ENCODE measurements at places on chromosomes 12 and 14.
A peak's percentile ranks its signal among the peaks of the same experiment; 100 is the strongest.

GRCh38 chr12:57401165-57401564, 29.7 kb downstream of the R3HDM2 start:
- DNase-seq: no peak

DNA sequence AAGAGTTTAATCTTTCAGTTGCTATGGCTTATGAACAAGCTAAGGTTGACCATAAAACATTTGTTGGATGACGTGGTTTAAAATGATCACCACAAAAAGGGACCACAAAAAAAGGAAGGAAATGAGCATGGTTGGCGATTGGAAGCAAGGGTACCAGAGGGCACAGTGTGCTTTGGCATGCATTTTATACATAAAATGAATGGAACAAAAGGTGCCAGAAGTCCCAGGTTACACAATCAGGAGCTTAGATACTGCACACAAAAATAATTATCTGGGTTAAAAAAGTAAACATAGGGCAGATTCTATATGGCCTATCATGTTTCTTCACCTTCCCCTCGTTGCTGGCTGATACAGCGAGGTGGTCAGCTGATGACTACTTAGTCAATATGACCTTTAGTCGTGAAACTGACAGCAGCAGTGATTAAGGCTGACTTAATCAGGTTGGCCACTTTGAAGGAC, 50.7 kb downstream of the ZC3H14 start:
- DNase-seq: no peak

DNA sequence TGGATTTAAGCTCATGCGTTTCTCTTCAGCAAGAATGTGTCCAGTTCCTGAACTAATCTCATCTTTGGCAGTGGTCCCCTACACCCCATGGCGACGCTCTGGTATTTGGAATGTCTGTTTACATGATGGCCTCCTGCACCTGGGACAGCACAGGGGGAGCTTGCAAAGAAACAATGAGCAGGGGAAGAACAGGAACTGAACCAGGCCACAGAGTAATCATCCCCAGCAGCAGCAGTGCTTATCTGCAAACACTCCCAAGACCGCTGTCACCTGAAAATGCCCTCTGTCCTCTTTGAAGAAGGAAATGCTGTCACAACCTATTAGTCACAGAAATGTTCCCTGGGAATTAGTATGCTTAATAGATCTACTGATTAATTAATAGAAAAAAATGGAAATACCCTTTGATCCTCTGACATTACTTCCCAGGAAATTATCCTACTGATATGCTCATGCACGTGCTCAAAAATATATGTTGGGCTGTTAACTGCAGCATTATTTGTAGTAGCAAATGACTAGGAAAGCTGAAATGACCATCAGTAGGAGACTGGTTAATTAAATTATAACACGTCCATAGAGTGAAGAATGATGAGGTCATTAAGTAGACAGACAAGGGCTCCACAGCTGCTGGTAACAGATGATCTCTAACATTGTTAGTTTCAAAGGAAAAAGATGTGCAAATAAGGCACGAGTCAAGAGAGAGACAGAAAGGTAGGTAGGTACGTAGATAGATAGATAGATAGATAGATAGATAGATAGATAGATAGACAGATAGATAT, 279.3 kb upstream of the FLRT2 start:
- no peak for DNase-seq

GRCh38 chr14:76666746-76667145, 94.5 kb upstream of the VASH1 start:
- DNase-seq: no peak

DNA sequence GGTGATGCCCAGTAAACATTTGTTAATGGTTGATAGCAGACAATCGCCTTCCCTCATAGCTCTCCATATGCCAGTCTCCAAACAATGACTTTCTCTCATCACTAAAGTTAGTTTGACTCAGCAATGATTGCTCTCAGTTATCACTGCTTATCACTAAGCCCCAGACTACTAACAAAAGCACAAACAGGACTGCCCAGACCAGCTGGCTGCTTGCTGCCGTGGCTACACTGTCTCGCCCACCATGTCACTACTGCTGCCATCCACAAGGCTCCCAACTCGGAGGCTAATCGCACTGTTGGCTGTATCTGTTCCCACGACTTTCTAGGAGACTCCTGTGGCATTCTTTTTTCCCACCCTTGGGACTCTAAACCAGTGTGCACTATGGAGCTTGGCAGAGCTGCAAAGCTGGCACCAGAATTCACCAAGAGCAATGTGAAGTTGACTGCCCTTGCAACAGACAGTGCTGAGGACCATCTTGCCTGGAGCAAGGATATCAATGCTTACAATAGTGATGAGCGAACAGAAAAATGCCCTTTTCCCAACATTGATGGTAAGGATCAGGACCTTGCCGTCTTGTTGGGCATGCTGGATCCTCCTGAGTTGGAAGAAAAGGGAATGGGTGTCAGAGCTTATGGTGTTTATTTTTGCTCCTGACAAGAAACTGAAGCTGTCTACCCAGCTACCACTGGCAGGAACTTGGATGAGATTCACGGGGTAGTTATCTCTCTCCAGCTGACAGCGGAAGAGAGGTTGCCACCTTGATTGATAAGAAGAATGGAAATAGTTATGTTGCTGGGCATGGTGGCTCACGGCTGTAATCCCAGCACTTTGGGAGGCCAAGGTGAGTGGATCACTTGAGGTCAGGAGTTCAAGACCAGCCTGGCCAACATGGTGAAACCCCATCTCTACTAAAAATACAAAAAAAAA, 27.1 kb upstream of the NR2C1 start:
- no peak for DNase-seq

DNA sequence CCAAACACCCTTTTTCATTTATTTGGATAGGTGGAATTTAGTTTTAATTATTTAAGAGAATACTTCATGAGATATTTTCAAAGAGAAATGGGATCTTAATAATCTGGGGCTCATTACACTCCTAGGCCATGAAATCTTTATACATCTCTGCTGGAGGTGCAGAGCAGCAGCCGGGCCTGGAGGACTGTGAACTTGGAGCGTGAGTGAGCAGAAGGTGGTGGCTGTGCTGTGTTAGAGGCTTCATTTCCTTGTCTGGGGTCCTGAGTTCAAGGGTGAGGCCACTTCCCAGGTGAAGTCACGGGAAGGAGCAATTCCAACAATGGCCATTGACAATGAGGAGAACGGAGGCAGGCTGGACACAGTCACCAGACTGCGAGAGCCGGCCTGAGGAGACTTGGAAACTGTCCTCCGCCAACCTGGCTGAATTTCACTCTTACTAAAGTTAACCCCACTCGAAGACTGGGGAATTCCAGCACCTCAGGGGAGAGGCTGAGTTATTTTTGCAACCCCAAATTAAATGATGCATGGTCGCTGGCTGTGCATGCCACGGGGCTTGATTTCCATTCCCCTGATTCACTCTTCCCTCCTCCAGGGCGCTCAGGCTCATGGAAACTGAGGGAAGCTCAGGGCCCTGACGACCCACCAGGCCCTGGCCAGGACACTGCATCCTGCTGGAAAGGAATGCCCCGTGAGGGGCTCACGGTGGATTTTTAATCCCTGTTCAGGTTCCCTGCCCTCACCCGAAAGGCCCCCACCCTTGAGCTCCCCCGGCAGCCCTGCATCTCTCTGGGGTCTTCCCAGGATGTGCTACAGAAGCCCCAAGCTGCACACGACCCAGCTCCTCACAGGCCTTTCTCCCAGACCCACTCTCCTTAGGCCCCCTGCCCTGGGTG, 22.6 kb upstream of the TRAF3 start:
- no peak for DNase-seq

DNA sequence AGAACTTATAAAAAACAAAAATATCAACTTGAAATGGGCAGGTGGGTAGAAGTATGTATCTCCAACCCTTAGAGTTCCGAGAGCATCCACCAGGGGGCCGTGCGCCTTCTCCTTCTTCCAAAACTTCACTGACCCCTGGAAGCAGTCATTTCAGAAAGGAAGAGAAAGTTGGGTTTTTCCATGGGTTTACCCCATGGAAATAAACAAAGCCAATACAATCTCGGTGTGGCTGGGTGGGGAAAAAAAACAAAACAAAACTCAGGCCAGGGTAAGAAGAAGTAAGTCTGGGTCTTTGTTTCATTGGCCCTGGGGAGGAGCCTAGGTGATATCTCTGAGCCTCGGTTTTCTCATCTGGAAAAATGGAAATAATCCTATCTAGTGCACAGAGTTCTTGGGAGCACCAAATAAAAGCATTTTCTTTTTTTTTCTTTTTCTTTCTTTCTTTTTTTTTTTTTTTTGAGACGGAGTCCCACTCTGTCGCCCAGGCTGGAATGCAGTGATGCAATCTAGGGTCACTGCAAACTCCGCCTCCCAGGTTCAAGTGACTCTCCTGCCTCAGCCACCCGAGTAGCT, 33.6 kb upstream of the HNF1A start:
- peak; percentile 29 for DNase-seq

DNA sequence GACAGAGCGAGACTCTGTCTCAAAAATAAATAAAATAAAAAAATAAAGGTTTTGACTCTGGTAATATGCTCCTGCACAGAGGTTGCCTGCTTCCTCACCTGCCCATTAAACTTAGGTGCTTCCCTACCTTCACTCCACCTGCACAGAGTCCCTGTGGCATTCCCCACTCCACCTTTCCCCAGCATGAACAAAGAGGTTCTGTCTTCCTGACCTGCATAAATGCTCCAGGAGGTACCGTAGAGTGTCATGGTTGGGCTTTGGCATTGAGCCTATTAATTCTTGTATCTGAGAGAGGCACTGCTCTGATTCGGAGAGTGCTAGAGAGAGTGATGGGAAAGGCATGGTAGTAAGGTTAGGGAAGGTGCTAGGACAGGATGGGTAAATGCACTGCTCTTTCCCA, 6.3 kb downstream of the ARHGAP9 start:
- no peak for DNase-seq

DNA sequence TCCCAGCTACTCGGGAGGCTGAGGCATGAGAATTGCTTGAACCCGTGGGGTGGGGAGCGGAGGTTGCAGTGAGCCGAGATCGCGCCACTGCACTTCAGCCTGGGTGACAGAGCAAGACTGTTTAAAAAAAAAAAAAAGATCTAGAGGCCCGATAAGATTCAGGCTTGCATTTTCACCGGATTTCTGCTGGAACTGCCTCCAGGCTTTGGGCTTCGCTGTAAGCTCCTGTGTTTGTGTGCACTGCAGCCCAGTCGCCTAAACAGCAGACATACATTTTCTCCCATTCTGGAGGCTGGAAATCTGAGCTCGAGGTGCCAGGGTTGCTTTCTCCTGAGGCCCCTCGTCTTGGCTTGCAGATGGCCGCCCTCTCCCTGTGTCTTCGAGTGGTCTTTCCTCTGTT, 12.2 kb downstream of the BRI3BP start:
- no peak for DNase-seq

GRCh38 chr12:14394317-14395073, 29.0 kb downstream of the ATF7IP start:
- no peak for DNase-seq

- DNase-seq: no peak
Measured at GRCh38 chr12:72203764-72204335, 68.3 kb upstream of the TRHDE start.

- DNase-seq: no peak
Measured at GRCh38 chr12:22046968-22047390, 961 bp downstream of the CMAS start.

DNA sequence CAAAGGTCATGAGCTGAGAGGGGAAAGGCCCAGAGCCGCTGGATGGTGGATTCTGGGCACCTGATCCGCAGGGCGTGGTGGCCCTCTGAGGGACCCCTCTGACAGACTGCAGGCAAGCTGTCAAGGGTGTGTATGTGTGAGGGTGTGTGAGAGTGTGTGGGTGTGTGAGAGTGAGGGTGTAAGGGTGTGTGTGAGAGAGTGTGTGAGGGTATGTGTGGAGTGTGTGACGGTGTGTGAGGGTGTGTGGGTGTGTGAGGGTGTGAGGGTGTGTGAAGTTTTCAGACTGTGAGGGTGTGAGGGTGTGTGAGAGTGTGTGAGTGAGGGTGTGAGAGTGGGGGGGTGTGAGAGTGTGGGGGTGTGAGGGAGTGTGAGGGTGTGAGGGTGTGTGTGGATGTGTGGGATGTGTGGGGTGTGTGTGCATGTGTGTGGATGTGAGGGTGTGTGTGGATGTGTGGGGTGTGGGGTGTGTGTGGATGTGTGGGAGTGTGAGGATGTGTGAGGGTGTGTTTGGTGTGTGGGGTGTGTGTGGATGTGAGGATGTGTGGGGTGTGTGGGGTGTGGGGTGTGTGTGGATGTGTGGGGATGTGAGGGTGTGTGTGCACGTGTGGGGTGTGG, 156.7 kb downstream of the TMEM121 start:
- DNase-seq: no peak

DNA sequence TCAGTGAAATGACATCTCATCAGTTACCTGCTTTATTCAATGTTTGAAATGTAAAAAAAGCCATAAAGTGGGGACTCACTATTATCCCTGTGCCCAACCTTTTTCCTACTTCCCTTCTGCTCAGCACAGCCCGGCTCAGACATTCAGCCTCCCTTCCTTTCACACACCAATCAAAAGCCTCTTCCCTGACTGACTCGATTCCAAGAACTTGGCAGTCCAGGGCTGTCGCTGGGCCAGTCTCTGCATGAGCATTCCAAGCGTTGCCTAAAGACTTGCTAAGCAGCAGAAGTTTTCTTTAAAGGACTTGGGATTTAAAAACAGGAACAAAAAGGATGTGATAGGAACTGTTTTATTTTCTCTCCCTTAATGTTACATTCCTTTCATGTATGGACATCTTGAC, 22.7 kb downstream of the ITPR2 start:
- no peak for DNase-seq

DNA sequence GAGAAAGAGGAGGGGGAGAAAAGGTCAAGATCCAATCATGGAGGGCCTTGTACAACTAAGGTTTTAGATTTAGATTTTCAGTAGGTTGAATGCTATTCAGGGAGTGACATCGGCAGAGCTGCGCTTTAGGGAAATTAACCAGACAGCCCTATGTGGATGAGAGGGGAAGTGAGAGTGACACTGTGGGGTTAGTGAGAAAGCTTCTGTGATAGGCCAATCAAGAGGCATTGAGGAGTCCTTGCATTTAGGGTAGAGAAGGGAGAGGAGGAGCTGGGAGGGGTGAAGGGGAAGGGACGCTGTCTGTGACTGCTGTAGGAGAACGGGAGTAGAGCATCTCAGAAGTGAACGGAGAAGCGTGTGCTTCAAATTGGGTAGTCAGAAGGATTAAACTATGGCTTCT, 3.4 kb downstream of the HSD17B6 start:
- no peak for DNase-seq

Data from stimulated activated CD4-positive, alpha-beta T cell treated with anti-CD3 and anti-CD28 coated beads, Interleukin-12 subunit alpha, Interleukin-12 subunit beta, amount 100 ng/mL, for 24 hours (primary cell).